Uterus (tissue), 4 donors: ENCODE measurements at places on chromosomes 1 and 21. TPM values are rescaled to one million over a fixed set of nuclear protein-coding genes. Genes with fewer than 3 reads are reported as not detected.
A peak's percentile ranks its signal among the peaks of the same experiment; 100 is the strongest.

LMNA gene
- 245 TPM for total RNA-seq

DYRK3 gene
- total RNA-seq, result 12.8 TPM

DPYD gene
- total RNA-seq, result 59.8 TPM

PEAR1 gene
- 21.5 TPM for total RNA-seq

MTARC2 gene
- 1.5 TPM for total RNA-seq

DNA sequence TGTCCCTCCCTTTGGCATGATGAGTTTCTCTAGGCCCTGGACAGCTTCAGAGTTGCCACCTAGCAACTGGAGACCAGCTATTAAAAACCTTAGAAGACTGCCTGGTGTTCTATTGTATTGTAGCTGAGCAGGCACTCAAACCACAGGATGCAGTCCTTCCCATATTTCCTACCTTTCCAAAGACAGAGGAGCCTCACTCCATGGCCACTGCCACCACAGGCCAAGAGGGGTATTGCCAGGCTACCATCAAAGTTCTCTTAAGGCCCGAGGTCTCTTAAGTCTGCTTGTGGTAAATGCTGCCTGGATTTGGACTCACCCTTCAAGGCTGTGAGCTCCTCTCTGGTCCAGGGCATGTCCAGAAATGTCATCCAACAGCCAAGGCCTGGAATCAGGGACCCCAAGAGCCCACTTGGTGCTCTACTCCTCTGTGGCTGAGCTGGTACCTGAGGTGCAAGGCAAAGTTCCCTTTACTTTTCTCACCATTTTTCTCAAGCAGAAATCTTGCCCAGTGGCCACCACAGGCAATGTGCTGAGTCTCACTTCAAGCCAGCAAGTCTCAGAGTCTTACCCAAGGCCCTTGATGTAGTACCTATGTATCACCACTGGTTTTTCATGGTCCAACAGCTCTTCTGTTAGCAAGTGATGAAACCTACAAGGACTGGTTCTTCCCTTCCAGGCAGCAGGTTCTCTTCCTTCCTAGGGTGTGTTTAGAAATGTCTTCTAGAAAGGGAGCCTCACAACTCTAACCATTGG, 269.4 kb downstream of the AMY1C start:
- no peaks in the 10 kb centered on the region for H3K4me1 ChIP-seq
- H3K36me3 ChIP-seq, result no peaks in the 10 kb centered on the region
- H3K4me3 ChIP-seq, result no peak overlapping the region
- H3K27me3 ChIP-seq, result no peaks in the 10 kb centered on the region
- no peak for DNase-seq

GRCh38 chr1:54850069-54850730, 36.8 kb downstream of the DHCR24 start:
- no peaks in the 10 kb centered on the region for H3K4me1 ChIP-seq
- DNase-seq, result no peak
- H3K4me3 ChIP-seq, result no peak overlapping the region
- H3K27me3 ChIP-seq, result no peaks in the 10 kb centered on the region
- H3K36me3 ChIP-seq, result no peaks in the 10 kb centered on the region
- H3K27ac ChIP-seq, result no peak overlapping the region

GRCh38 chr1:110240476-110241210, 30.5 kb downstream of the KCNC4 start:
- H3K4me1 ChIP-seq, result no peaks in the 10 kb centered on the region
- H3K4me3 ChIP-seq, result no peak overlapping the region
- H3K27me3 ChIP-seq, result no peaks in the 10 kb centered on the region
- no peaks in the 10 kb centered on the region for H3K36me3 ChIP-seq
- no peak overlapping the region for H3K27ac ChIP-seq
- DNase-seq, result no peak

DNA sequence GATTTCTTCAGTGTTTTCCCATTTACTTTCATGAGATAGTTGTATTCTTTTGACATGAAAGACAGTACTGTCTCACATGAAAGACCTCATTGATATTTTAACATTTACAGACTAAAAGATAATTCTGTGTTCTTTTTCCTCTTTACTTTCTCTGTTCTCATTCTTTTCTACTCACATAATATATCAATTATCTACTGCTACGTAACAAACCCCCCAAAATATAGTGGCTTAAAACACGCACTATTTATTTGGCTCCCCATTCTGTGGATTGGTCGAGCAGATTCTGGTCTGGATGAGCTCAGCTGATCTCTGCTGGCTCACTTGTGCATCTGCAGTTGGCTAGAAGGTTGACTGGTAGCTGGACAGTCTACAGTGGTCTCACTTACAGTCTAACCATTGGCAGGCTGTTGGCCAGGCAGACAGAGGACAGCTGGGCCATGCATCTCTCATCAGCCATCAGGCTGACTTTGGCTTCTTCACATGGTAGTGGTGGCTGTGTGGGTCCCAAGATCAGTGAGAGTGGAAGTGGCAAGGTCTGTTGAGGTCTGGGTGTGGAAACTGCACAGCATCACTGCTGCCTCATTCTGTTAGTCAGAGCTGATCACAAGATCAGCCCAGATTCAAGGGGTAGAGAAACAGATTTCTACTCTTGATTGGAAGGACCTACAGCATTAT, 63.2 kb downstream of the MPZL1 start:
- H3K4me1 ChIP-seq, result no peaks in the 10 kb centered on the region
- no peaks in the 10 kb centered on the region for H3K36me3 ChIP-seq
- no peak for DNase-seq
- no peaks in the 10 kb centered on the region for H3K27me3 ChIP-seq

DNA sequence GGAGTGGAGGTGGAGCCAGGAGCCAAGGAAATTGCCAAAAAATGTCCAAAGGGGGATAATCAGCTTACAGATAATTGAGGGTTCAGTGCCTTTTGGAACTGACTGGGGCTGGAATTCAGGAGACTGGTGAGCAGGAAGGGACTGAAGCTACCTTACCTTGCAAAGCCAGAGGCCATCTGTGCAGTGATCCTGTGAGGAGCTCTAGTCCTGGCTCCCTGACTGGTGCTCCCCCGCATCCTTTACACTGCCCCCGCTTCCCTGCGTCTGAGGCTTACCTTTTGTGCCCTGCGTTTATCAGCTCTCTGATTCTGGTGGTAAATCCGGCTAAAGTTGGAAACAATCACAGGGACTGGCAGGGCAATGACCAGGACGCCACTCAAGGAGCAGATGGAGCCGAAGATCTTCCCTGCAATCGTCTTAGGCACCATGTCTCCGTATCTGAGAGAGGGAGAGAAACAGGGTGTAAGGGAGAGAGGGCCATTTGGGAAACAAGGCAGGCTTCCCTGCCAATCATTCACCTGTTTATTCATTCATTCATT, 31.0 kb downstream of the DDX20 start:
- no peak for DNase-seq
- H3K27me3 ChIP-seq, result no peaks in the 10 kb centered on the region
- no peaks in the 10 kb centered on the region for H3K4me1 ChIP-seq
- H3K4me3 ChIP-seq, result no peak overlapping the region
- H3K36me3 ChIP-seq, result no peaks in the 10 kb centered on the region

DNA sequence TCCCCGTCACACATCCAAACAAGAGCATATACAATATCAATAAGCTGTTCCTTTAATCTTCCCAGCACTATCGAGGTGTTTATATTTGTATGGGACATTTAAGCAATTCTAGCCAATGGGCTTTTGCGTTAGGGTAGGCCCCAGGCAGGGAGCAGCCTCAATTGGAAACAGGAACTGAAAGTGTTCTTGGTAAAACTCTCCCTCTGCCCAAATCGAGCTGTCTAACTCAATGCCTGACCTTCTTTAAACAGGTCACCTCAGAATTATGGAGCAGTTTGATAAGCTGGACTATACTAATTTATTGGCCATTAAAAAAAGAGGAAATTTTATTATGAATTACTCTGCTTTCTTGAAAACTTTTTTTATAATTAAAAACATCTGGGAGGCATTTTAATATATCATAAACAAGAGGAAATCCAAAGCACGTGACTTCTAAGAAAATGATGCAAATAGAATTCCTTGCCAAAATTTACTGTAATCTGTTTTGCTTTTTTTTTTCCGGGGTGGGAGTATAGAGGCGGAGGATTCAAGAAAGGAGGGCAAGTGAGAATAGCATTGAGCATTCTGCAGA, 498.1 kb downstream of the LMO4 start:
- H3K27me3 ChIP-seq, result no peaks in the 10 kb centered on the region
- H3K4me3 ChIP-seq, result no peak overlapping the region
- no peaks in the 10 kb centered on the region for H3K4me1 ChIP-seq
- peak; percentile 35 for DNase-seq
- no peaks in the 10 kb centered on the region for H3K36me3 ChIP-seq
- peak overlapping the region; percentile 14 for H3K27ac ChIP-seq

- H3K36me3 ChIP-seq, result no peaks in the 10 kb centered on the region
Measured at GRCh38 chr1:156499194-156499841, 1.3 kb downstream of the MEF2D start.

- no peaks in the 10 kb centered on the region for H3K27me3 ChIP-seq
- peak within 1 kb of the TSS; percentile 82 for H3K4me3 ChIP-seq
- no peaks in the 10 kb centered on the region for H3K36me3 ChIP-seq
Measured at GRCh38 chr1:231338270-231339128, at the start of gene SPRTN. TSS of gene SPRTN (plus strand) at chr1:231338293. CDS start at chr1:231338384, 91 bp downstream.

- peak overlapping the region; percentile 62 for H3K4me3 ChIP-seq
- peak overlapping the region; percentile 97 for H3K27ac ChIP-seq
- no peaks in the 10 kb centered on the region for H3K27me3 ChIP-seq
- peaks cover 4% of the 10 kb centered on the region for H3K4me1 ChIP-seq
Measured at GRCh38 chr1:162562470-162562828, 927 bp downstream of the UAP1 start.

DNA sequence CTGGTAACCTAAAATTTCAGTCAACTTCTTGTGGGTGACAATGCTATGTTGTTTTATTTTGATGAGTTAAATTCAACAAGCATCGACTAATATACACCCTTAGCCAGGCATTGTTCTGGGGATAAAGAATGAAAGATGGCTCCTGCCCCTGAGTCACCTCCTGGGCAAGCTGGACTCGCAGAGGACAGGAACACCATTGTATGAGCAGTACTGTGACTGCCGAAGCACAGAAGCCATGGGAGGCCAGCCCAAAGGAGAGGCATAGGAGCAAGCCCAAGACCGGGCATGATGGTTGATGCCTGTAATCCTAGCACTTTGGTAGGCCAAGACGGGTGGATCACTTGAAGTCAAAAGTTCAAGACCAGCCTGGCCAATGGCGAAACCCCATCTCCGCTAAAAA, 555.2 kb downstream of the OMA1 start:
- DNase-seq, result no peak
- H3K27me3 ChIP-seq, result no peaks in the 10 kb centered on the region
- no peaks in the 10 kb centered on the region for H3K4me1 ChIP-seq

DNA sequence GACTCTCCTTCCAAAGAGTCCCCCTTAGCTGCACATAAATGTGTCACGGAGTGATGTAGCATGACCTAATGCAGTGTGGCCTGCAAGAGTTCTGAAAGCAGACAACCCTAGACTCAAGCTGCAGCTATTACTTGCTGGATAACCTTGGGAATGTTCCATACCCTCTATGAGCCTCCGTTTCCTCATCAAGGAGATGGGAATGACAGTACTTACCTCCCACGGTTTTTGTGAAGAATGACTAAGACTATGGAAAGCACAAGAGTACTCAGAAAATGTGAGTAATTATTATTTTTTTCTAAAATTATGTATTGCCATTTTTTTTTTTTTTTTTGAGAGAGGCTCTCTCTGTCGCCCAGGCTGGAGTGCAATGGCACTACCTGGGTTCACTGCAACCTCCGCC, 3.0 kb downstream of the TTC39A start:
- no peak overlapping the region for H3K4me3 ChIP-seq
- peaks cover 3% of the 10 kb centered on the region for H3K4me1 ChIP-seq
- no peak for DNase-seq
- H3K27me3 ChIP-seq, result no peaks in the 10 kb centered on the region
